ENCODE measurements at places on chromosomes 7 and 10. TPM values are rescaled to one million over a fixed set of nuclear protein-coding genes. Genes with fewer than 3 reads are reported as not detected.

The WDR86 gene
- not detected for total RNA-seq

The ASAH2B gene
- total RNA-seq: 5.3 TPM

The PAPOLB gene
- total RNA-seq: not detected

The DRGX gene
- total RNA-seq: not detected

Data from vein endothelial cell (primary cell).